ENCODE measurements at places on chromosomes 6 and 20.

GRCh38 chr6:149170564-149171452 is 146.7 kb upstream of the TAB2 start:
- DNase-seq, result no peak

DNA sequence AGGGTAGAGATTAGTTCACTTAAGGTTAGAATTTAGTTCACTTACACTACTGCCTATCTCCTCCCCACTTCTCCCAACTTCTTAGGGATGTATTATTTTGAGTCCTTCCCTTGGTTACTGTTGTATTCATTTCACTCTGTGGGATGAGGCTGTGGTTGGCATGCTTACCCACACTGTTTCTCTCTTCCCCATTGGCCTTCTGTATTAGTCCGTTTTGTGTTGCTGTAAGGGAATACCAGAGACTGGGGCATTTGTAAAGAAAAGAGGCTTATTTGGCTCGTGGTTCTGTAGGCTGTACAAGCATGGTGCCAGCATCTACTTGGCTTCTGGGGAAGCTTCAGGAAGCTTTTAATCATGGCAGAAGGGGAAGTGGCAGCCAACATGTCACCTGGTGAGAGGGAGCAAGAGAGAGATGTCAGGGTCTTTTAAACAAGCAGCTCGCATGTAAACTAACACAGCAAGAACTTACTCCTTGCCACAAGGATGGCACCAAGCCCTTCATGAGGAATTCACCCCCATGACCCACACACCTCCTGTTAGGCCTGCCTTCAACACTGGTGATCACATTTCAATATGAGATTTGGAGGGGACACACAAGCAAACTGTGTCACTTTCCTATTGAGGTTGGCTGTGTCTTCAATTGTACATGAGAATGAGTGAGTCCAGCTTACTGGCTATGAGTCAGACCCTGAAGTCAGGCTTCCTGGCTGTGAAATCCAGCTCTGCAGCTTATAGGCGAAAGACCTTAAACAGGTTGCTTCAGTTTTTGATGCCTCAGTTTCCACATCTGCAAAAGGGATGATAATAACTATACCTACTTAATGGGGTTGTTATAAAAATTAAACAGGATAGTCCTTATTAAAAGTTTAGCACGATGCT is 53.3 kb downstream of the SYNDIG1 start:
- DNase-seq, result no peak

DNA sequence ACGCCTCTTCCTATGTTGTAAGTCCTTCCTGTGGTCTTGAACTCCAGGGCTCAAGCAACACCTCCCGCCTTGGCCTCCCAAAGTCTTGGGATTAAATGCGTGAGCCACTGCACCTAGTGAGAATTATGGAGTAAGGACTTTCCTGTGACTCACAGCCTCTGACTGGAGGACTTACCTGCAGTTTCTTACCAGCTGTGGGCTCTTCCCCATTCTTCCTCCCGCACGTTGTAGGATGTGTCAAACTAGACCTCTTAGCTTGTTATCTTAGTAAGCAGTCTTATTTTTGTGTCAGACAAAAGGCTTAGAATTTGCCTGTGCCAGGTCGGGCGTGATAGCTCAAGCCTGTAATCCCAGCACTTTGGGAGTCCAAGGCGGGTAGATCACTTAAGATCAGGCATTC is 30.9 kb downstream of the BAK1 start:
- no peak for DNase-seq

DNA sequence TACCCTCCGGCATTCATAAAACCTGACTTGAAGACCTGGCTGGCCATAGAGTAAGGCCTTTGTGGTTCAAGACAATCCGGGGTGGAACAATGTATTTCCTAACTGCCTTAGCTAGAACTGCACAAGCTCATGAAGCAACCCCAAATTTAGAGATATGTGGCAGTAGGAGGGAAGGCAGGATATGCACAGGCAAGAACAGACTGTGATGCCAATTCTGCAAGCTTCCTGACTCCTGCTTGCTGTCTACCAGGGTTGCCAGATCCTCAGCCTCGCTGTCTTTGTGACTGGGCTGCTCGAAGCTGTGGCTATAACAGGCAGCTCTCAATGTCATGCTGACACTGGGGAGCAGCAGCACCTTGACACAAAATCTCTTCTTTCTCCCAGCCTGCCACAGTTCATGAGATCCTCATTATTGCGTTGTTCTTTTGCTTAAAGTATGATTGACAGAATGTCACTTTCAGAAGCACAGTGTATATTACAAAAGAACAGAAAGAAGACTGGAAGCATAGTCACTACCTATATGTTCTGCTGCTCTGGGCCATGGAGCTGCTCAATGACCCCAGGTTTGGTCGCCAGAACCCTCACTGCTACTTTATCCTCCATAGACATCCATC is 18.3 kb upstream of the SHLD1 start:
- no peak for DNase-seq

DNA sequence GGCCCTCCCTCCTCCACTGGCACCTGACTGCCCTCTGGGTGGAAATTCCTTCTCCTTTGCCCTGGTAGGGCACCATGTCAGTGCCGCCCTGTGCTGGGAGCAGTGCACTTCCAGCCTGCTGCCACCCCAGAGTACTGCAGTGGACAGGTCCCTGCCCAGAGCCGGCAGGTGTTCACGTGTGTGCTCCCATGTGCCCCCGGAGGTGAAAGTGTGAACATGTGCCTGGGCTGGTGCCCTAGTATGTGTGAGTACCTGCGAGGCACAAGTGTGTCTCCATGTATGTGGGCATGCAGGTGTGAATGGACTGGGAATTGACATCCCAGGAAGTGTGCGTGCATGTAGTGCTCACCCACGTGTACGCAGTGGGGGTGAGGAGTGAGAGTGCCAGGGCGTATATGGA is 29.4 kb downstream of the SDCBP2 start:
- peak; percentile 21 for DNase-seq

GRCh38 chr6:31558631-31559500 is 11.5 kb downstream of the NFKBIL1 start:
- no peak for DNase-seq

GRCh38 chr6:139584599-139584998 is 210.2 kb upstream of the CITED2 start:
- DNase-seq, result no peak

- DNase-seq, result no peak
Measured at GRCh38 chr6:144757299-144757698, 472.2 kb downstream of the UTRN start.

Data from stimulated activated CD4-positive, alpha-beta T cell treated with anti-CD3 and anti-CD28 coated beads, Interleukin-1b, Interleukin-23, amount 100 ng/mL, for 24 hours (primary cell).